ENCODE measurements at places on chromosomes 3 and 15.

- DNase-seq = no peak
Observed at GRCh38 chr15:30984118-30984517, 7.3 kb downstream of the MTMR10 start.

DNA sequence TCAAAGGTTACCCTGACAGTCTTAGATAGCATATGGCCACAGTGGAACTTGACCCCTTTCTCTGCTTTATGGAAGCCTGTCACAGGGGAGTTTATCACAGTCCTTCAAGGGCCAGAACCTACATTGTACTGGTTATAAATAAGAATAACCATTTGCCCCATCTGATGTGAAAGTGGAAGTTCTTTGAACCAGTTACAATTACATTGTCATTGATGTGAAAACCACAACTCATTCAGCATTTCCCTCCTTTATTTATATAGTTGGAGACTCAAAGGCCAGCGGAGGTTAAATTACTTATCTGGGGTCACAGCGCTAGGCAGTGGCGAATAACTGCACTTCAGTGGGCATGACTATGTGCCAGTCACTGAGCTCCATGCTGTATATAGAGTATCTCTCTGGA, 60.5 kb upstream of the TBC1D5 start:
- DNase-seq = no peak

DNA sequence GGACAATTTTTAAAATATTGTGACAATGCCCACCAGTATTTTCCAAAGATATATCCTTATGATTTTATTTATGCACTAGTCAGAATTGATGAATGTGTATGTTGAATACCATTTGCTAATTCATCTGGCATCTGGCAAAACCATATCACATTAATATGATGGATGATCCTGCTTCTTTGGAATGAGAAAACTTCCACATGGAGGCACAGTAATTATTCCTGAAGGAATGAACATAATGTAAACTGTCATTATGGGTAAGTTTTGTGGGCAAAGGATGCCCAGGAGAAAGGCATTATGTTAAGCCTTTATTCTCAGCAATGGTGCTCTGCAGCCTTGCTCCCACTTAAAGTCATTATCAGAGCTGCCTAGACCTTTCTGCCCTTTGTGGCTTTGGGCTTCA, 113.0 kb upstream of the MME start:
- DNase-seq = no peak

DNA sequence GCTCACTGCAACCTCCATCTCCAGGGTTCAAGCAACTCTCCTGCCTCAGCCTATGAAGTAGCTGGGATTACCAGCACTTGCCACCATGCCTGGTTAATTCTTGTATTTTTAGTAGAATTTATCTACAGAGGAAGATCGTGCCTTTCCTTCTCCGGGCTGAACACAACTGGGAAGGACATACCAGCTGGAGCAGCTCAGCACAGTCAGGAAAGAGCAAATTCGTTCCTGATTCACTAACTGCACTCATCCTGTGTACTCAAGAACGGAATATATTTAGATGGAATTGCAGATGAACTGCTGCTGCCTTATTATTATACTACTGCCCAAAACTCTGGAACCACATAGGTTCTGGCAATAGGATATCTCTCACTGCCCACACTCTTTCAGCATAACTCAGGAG, 27.1 kb upstream of the P4HTM start:
- no peak for DNase-seq

DNA sequence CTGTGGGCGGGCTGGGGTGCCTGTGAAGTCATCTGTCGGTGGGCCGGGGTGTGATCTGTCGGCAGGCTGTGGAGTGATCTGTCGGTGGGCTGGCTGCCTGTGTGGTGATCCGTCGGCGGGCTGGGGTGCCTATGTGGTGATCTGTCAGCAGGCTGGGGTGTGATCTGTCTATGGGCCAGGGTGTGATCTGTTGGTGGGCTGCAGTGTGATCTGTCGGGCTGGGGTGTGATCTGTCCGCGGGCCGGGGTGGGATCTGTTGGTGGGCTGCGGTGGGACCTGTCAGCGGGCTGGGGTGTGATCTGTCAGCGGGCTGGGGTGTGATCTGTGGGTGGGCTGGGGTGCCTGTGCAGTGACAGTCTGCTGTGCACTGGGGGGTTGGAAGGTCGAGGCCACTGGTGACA, 204.5 kb downstream of the XXYLT1 start:
- DNase-seq = no peak

All from T47D (cell line).